ENCODE measurements at places on chromosomes 4 and X. TPM values are rescaled to one million over a fixed set of nuclear protein-coding genes. Genes with fewer than 3 reads are reported as not detected.

The COL4A6 gene
- total RNA-seq = 1.5 TPM

The DACH2 gene
- total RNA-seq = not detected

The DGKK gene
- not detected for total RNA-seq

The OPRPN gene
- not detected for total RNA-seq

The CCKAR gene
- total RNA-seq = not detected

The GSX2 gene
- not detected for total RNA-seq

The C4orf36 gene
- not detected for total RNA-seq

Data from subcutaneous preadipocyte (primary cell).